Mesothelial cell of epicardium (in vitro differentiated cells): ENCODE measurements at places on chromosomes 6 and 20. TPM values are rescaled to one million over a fixed set of nuclear protein-coding genes. Genes with fewer than 3 reads are reported as not detected.

DNA sequence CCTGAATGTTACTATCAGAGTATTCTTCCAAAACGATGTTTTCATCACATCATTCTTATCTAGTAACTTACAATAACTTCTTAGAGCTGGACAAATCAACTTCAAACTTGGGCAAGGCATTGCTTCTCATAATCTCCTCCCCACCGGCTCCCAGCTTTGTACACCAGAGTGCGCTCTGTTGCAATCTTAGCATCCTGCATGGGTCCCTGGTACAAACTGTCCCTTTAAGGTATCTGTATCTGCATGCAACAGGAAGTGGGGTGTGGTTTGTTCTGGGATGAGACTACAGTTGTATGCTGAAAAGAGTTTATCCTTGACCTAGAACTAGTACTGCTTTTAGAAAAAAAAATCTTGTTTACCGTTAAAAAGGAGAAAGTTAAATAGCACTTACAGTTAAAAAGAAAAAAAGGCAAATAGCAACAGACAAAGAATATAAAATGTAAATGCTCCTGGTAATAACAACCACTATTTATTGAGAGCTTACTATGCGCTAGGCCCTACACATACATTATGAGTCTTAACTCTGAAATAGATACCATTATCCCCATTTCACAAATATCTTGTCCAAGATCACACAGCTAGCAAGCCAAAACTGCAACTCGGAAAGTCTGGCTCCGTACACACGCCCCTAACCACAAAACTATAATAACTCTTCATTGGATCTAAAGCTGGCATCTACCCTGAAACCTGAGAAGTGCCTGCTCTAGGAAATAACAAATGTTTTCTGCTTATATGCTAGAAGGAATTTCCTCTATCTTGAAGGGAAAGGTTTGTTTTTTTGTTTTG is 9.8 kb upstream of the HECA start:
- no peak overlapping the region for H3K4me3 ChIP-seq
- peak overlapping the region; percentile 87 for H3K27ac ChIP-seq
- DNase-seq, result no peak
- no peaks in the 10 kb centered on the region for H3K27me3 ChIP-seq
- H3K36me3 ChIP-seq, result peaks cover 4% of the 10 kb centered on the region

GRCh38 chr20:41055679-41056078 is 27.1 kb downstream of the TOP1 start:
- H3K36me3 ChIP-seq, result peaks cover 2% of the 10 kb centered on the region
- no peak for DNase-seq
- peaks cover 54% of the 10 kb centered on the region for H3K4me1 ChIP-seq
- H3K4me3 ChIP-seq, result no peak overlapping the region

GRCh38 chr20:9110365-9110764 is 41.5 kb downstream of the PLCB4 start:
- no peak overlapping the region for H3K27ac ChIP-seq
- no peak overlapping the region for H3K4me3 ChIP-seq
- no peaks in the 10 kb centered on the region for H3K27me3 ChIP-seq
- H3K36me3 ChIP-seq, result no peaks in the 10 kb centered on the region
- no peak for DNase-seq

- peaks cover 10% of the 10 kb centered on the region for H3K4me1 ChIP-seq
- no peak overlapping the region for H3K27ac ChIP-seq
- H3K27me3 ChIP-seq, result peaks cover 95% of the 10 kb centered on the region
- DNase-seq, result no peak
- H3K36me3 ChIP-seq, result no peaks in the 10 kb centered on the region
Observed at GRCh38 chr6:28726569-28727309, 197.0 kb downstream of the TRIM27 start.

GRCh38 chr6:656460-657252 is at the start of gene HUS1B:
TSS of gene HUS1B (minus strand) at chr6:657100. CDS start at chr6:656944, 156 bp downstream.
- no peak within 1 kb of the TSS for H3K27ac ChIP-seq
- H3K36me3 ChIP-seq, result peaks cover 12% of the 10 kb centered on the region
- H3K4me1 ChIP-seq, result peaks cover 28% of the 10 kb centered on the region
- no peak for DNase-seq

DNA sequence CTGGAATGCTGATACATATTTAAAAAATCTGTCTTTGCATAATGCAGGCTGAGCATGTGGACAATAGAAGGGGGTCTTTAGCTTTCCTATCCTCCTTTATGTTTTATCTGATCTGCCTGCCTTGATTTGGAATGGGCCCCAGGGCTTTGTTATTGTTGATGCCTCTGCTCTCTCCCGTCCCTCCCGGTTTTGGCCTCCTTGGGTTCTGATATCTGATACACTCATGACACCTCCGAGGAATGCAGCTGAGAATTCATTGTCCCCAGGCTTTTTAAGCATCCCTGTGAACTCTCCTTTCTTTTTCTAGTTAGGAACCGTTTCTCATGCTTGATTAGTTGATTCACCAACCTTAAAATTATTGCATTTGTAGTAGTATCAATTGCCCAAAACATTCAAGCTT is 185.5 kb upstream of the RALGAPA2 start:
- no peak for DNase-seq
- no peak overlapping the region for H3K27ac ChIP-seq
- H3K36me3 ChIP-seq, result no peaks in the 10 kb centered on the region
- no peak overlapping the region for H3K4me3 ChIP-seq
- peaks cover 11% of the 10 kb centered on the region for H3K27me3 ChIP-seq

GRCh38 chr6:144728804-144729203 is 443.7 kb downstream of the UTRN start:
- peaks cover 20% of the 10 kb centered on the region for H3K4me1 ChIP-seq
- peaks cover 16% of the 10 kb centered on the region for H3K36me3 ChIP-seq
- no peak overlapping the region for H3K27ac ChIP-seq
- no peak for DNase-seq

GRCh38 chr6:106155219-106155830 is 69.2 kb downstream of the PRDM1 start:
- H3K4me3 ChIP-seq, result no peak overlapping the region
- no peak overlapping the region for H3K27ac ChIP-seq
- DNase-seq, result no peak
- no peaks in the 10 kb centered on the region for H3K4me1 ChIP-seq
- no peaks in the 10 kb centered on the region for H3K36me3 ChIP-seq

- H3K27ac ChIP-seq, result no peak overlapping the region
- H3K4me1 ChIP-seq, result no peaks in the 10 kb centered on the region
- H3K27me3 ChIP-seq, result peaks cover 10% of the 10 kb centered on the region
- H3K4me3 ChIP-seq, result no peak overlapping the region
- DNase-seq, result no peak
Observed at GRCh38 chr6:27321901-27322300, 9.8 kb upstream of the POM121L2 start.

DNA sequence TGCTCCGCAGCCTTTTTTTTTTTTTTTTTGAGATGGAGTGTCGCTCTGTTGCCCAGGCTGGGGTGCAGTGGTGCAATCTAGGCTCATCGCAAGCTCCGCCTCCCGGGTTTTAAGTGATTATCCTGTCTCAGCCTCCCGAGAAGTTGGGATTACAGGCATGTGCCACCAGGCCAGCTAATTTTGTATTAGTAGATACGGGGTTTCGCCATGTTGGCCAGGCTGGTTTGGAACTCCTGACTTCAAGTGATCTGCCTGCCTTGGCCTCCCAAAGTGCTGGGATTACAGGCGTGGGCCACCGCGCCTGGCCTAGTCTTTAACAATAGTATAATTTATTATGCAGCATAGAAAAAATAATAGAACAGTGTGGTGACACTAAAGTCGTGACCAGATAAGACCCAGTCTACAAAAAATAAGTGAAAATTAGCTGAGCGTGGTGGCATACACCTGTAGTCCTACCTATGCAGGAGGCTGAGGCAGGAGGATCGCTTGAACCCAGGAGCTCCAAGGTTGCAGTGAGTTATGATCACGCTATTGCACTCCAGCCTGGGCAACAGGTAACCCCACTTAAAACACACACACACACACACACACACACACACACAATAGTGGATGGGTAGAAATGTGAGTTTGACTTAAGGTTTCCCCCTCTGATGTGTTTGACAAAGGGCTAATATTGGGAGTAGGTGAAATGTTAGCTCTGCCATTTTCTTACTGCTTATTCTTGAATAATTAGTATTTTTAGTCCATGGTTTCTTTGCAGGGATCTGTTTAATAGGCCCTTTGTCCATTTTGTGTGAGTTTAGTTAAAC is 6.5 kb downstream of the PIM1 start:
- peaks cover 15% of the 10 kb centered on the region for H3K4me1 ChIP-seq
- H3K4me3 ChIP-seq, result no peak overlapping the region

DNA sequence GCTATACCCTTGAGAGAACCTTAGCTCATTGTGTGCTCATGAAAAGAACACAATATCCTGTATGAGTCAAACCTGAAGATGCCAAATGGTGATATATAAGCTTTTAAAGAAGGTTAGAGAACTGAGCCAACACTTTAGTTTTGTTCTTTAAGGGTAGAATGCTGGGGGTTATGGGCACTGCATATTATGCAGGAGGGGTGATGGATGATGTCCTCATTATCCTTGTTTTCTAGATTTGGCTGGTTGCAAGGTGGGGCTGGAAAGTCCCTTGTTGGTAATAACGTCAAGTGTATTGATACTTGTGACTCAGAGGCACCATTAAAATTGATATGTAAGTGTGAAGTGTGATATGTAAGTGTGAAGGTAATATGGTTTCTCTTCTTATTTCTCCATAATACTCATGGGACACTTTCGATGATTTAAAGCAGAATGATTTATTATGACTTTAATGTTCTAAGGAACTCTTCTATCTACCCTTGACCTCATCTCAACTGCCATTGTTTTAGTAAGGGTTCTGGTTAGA is 113.7 kb upstream of the DTNBP1 start:
- no peak overlapping the region for H3K4me3 ChIP-seq
- no peak for DNase-seq
- no peaks in the 10 kb centered on the region for H3K27me3 ChIP-seq
- no peak overlapping the region for H3K27ac ChIP-seq

DNA sequence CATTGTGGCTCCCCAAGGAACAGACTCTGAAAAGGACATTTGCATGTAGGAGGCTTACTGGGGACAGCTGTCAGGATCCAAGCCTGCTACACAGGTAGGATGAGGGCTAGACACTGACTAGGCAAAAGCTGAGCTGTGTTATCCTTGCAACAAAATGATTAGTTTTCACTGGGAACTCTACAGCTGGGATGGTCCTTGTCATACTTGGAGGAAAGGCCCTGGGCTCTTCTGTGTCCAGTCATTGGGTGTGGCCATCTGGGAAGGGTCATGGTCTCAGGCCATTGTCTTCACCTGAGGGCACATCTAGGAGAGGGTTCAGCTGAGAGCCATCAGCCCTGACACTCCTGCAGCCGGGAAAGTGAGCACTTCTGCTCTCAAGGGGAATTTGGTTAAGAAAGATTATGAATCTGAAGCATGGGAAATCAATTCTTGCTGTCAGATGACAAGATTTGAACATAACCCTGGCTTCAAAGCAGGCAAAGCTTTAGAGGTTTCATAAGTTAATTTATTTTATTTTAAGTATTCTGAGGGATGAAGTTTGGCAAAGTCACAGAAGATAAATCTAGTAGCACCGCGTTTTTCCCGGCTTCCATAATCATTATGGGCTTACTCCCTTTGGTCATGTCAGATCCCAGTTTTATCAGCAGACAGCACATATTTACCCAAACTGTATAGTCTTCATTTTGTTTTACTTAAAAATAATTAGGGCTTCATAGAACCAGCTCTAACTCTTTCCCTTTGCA is 78.4 kb upstream of the SLC22A23 start:
- peak overlapping the region; percentile 38 for H3K4me3 ChIP-seq
- DNase-seq, result no peak
- peaks cover 11% of the 10 kb centered on the region for H3K27me3 ChIP-seq
- no peak overlapping the region for H3K27ac ChIP-seq
- H3K4me1 ChIP-seq, result peaks cover 28% of the 10 kb centered on the region
- no peaks in the 10 kb centered on the region for H3K36me3 ChIP-seq

- peak overlapping the region; percentile 99 for H3K27ac ChIP-seq
- H3K4me3 ChIP-seq, result peak overlapping the region; percentile 97
- peak; percentile 80 for DNase-seq
- no peaks in the 10 kb centered on the region for H3K27me3 ChIP-seq
Observed at GRCh38 chr6:16761471-16762267, 409 bp upstream of the ATXN1 start.

DNA sequence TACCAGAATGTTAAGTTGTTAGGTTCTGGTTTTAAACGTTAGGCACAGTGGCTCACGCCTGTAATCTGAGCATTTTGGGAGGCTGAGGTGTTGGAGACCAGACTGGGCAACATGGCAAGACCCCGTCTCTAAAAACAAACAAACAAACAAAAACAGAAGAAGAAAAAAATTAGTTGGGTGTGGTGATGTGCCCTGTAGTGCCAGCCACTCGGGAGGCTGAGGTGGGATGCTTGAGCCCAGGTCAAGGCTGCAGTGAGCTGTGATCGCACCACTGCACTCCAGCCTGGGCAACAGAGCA is 19.4 kb downstream of the NOL4L start:
- no peaks in the 10 kb centered on the region for H3K36me3 ChIP-seq
- no peaks in the 10 kb centered on the region for H3K27me3 ChIP-seq
- no peak overlapping the region for H3K27ac ChIP-seq
- DNase-seq, result no peak
- H3K4me3 ChIP-seq, result no peak overlapping the region

DNA sequence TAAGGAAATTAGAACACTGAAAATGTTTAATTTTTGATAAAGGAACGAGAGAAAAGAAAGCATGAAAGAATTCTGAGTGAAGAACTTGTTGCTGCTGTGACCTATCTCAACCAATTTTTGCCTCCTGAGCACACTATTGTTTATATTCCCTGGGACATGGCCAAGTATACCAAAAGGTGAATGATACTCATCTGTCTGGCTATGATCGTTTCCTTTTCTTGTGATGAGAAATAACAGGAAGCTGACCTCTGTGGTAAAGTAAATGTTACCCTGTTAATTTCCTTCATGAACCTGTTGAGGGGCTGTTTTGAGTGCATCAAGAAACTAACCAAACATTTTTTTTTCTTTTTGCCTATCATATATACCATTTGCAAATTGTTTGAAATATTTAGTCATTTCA is 69.1 kb downstream of the FIG4 start:
- peaks cover 1% of the 10 kb centered on the region for H3K4me1 ChIP-seq
- no peaks in the 10 kb centered on the region for H3K27me3 ChIP-seq
- H3K4me3 ChIP-seq, result no peak overlapping the region
- H3K36me3 ChIP-seq, result peaks cover 44% of the 10 kb centered on the region

- no peak for DNase-seq
- peak overlapping the region; percentile 97 for H3K27ac ChIP-seq
- peaks cover 8% of the 10 kb centered on the region for H3K36me3 ChIP-seq
- H3K4me1 ChIP-seq, result peaks cover 73% of the 10 kb centered on the region
- H3K4me3 ChIP-seq, result peak overlapping the region; percentile 80
- no peaks in the 10 kb centered on the region for H3K27me3 ChIP-seq
Observed at GRCh38 chr6:33426590-33427511, 7.0 kb downstream of the SYNGAP1 start.

GRCh38 chr20:3282271-3283221 is 43.6 kb upstream of the SLC4A11 start:
- H3K27me3 ChIP-seq, result no peaks in the 10 kb centered on the region
- peak overlapping the region; percentile 17 for H3K27ac ChIP-seq
- no peak overlapping the region for H3K4me3 ChIP-seq
- peaks cover 29% of the 10 kb centered on the region for H3K36me3 ChIP-seq

COL9A3 gene
- 573 to 576 TPM (median 576 TPM) in 3 replicates for total RNA-seq

MICB gene
- total RNA-seq, result 0.31 TPM in 1 of 3 replicates, not detected in the others

PNLDC1 gene
- total RNA-seq, result 0.16 to 0.33 TPM (median 0.23 TPM) in 3 replicates

EPM2A gene
- total RNA-seq, result 7.8 to 9.8 TPM (median 9.5 TPM) in 3 replicates

MUCL3 gene
- total RNA-seq, result not detected in 3 replicates

SSTR4 gene
- not detected in 3 replicates for total RNA-seq
